ENCODE measurements at places on chromosomes 6 and 20.

DNA sequence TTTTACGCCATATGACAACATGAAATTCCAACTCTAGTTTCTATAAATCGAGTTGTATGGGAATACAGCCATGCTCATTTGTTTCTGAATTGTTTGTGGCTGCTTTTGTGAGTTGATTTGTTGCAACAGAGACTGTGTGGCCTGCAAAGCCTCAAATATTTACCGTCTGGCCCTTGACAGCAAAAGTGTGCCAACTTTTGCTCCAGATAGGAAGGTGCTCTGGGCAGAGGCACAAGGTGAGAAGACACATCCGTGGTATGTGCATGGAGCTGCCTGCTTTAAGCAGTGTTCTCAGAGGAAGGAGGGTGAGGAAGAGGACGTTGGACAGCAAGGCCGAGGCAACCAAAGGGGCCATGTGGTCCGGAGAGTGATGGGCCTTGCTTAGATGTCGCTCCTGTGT, 57.4 kb downstream of the IYD start:
- DNase-seq: no peak

DNA sequence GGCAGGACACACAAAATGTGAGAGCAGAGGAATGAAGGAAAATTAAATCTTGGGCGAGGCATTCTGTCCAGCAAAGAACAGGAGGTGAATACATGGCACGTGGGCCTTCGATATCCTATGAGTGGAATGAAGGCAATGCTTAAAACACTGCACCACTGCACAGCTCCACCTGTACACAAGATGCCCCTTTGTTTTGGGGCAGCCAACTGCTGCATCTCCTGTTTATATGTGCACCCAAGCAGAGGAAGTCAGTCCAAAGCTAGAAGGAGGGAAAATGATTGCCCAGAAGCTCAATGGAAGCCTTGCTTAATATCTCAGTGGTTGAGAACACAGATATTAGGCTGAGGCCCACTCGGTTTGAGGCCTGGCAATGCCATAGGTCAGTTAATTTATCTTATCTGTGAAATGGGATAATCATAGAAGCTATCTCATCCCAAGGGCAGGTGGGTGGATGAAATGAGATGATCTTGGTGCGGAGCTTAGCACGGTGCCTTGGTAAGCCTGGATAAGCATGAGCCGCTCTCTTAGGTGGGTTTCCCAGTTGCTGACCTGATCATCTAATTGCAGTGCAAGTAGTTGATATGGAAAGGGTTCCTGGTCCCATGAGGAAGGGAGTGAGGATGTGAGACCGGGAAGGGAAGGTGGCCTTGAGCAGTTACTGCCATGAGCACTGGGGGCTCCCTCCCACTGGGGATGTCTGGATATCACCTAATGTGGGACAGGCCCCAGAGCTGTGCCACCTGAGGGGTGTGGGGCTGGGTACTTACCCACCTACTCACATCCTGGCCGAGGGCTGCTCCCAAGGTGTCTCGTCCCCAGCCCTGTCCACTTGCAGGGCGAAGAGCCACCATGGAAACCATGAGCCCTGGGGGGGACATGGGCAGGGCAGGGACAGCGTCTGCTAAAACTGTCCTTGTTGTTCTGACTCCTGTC, 9.9 kb downstream of the BANF2 start:
- no peak for DNase-seq

DNA sequence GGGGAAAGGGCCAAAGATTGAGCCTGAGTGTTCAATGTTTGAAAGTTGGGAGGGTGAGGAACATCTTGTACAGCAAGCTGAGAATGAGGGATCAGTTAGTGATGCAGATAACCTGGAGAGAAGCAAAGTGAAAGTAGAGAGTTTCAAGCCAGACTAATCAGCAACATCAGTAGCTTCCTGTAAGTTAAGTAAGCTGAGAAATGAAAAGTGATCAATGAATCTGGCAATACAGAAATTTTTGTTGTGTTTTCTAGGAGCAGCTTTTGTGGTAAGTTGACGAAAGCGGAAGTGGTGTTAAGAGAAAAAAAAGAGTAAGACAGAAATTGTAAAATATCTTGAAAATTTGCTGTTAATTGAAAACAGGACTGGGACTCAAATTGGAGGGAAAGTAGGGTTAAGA, 855.5 kb upstream of the MAP3K7 start:
- no peak for DNase-seq

GRCh38 chr6:130105996-130106704, 87.8 kb downstream of the L3MBTL3 start:
- DNase-seq: no peak

GRCh38 chr6:145148776-145149175, 586.5 kb downstream of the EPM2A start:
- DNase-seq: no peak

DNA sequence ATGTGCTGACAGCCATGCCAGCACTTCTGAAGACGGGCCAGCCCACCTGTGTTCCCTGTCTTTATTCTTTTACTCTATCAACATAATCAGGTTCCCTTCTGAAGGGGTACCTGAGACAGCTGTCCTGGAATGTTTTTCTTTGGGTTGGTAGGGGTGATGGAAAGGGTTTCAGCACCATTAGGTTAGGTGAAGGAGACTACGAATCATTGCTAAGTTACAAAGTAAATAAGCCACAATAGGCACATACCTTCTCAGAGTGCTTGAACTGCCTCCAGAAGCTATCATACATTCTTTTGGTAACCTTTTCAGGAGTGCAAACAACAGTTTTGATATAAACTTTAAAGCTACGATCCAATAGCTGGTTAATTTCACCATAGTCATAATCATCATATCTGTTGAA, 106.3 kb downstream of the SESN1 start:
- no peak for DNase-seq

DNA sequence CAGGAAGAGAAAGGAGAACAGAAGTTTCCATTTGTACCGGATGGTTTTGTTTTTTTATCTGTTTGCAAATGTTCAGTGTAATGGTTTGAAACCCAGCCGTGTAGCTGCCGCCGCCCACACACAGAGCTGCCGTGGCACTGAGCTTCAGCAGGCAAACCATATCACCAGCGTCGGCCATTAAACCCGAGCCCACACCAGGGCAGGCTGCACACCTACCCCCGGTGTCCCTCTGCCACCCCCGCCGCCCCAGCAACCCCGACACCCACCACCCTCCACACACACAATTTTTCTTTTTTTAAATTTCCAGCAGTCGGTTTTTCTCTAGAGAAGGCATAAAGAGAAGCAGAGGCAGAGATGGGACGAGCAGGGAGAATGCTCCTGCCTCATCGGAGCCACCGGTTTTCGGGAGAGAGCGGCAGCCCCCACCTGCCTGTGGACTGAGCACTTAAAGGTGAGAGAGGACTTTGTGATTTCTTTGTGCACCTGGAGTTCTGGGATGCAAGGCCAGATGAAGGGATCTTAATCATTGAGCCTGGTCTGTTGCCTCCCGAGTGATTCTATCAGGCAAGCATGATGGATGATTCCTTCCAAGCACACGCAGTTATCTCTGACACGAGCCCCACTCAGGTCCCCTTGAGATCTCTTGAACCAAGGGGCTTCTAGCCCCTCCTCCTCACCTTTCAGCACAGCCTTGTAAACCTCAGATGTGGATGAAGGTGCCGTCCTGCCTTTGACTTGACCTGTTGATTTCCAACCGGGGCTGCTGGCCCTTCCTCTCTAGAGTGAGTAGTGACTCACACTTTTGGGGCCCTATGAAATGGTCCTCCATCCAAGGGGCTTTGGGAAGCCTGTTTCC, 17.5 kb upstream of the ZNF831 start:
- DNase-seq: peak; percentile 56

- DNase-seq: no peak
Measured at GRCh38 chr6:147506704-147507114, 1.8 kb upstream of the SAMD5 start.
